ENCODE measurements at places on chromosomes 2 and 18.
A peak's percentile ranks its signal among the peaks of the same experiment; 100 is the strongest.

DNA sequence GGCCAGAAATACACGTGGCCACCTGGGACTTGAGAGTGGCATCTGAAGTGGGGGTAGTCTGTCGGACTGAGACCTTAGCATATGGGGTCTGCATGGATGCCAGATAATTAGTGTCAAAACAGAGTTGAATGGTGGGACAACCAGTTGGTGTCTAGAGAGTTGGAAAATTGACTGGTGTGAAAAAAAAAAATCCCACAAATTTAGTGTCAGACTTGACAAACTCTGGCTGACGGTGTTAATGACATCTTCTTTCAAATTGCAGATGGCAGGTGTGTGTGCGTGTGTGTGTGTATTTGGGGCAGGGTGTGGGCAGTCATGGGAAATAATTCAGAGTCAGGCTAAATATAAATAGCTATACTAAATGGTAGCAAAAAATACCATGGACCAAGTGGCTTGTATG is 365.4 kb upstream of the RGPD4 start:
- DNase-seq: no peak

- no peak for DNase-seq
These were observed 40.1 kb downstream of the MTCL1 start for GRCh38 chr18:8745355-8746014.

DNA sequence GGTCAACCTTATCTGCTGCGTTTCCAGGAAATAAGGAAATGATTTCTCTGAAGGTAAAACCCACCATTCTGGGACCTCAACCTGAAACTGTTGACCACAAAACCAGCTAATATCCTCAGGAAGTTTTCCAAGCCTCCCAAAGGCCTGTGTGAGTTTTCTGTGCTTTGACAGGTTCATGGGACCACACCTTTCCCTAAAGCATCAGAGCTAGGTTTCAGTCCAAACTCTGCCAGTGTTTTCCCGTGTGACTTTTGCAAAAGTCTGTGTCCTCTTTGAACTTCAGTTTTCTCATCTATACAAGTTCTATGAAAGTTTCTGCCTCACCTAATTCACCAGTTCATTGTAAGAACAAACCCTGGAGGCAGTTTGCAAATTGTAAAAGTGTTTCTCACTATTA is 39.8 kb downstream of the VSNL1 start:
- no peak for DNase-seq

GRCh38 chr2:6654279-6654678 is 211.4 kb downstream of the CMPK2 start:
- no peak for DNase-seq

- peak; percentile 73 for DNase-seq
These were observed 114.0 kb downstream of the FAM210A start for GRCh38 chr18:13612196-13612997.

Measured in amygdala (tissue), 56 donors.